Skin of body (tissue), 3 donors: ENCODE measurements at places on chromosomes 2 and 18. TPM values are rescaled to one million over a fixed set of nuclear protein-coding genes. Genes with fewer than 3 reads are reported as not detected.

GRCh38 chr2:142918624-142919023, 41.2 kb downstream of the KYNU start:
- no peak for DNase-seq

The PPM1B gene
- 39.8 TPM for total RNA-seq

The PAX8 gene
- 0.30 TPM for total RNA-seq

- DNase-seq: no peak
These were observed 204.6 kb downstream of the EIPR1 start for GRCh38 chr2:3173031-3173430.

GRCh38 chr2:62292190-62292589, 96.3 kb downstream of the B3GNT2 start:
- DNase-seq: no peak

- no peak for DNase-seq
These were observed 9.9 kb downstream of the TMBIM1 start for GRCh38 chr2:218282173-218282991.

DNA sequence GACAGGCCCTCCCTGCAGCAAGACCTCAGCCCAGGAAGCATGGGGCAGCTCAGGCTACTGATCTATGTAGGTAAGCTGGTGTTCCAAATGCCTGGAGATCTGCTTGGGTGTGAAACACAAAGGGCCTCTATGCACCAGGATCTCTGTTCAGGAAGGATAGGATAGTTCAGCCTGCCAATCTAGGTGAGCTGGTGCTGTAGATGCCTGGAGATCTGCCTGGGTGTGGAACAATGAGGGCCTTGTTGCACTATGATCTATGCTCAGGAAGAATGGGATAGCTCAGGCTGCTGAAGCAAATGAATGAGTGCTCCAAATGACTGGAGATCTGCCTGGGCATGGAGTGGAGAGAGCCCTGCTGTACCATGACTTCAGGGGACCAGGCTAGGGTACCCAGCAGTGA, 48.9 kb upstream of the MYL1 start:
- no peak for DNase-seq

- DNase-seq: no peak
These were observed 26.2 kb downstream of the CEP192 start for GRCh38 chr18:13017247-13017875.

DNA sequence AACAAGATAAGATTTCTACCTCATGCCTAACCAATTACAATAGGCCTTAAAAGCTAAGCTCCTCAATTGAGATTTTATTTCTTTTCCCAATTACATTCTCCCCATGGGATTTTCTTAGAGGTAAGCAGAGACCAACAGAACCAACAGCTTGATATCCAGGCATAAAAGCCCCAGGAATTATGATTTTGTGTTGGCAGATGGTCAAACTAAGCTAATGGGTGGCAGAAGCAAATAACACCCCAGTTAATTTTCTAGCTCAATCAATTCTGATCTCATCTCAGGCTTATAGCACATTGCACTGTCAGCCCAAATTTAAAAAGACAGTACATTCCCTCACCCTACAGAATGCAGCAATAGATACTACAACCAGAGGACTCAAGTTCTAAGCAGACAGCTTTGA, 156.4 kb downstream of the NRXN1 start:
- no peak for DNase-seq
